ENCODE measurements at places on chromosomes 13 and 19. TPM values are rescaled to one million over a fixed set of nuclear protein-coding genes. Genes with fewer than 3 reads are reported as not detected.

SH2D3A gene
- 0.28 TPM for total RNA-seq

HSH2D gene
- total RNA-seq = not detected

CNFN gene
- not detected for total RNA-seq

CGB3 gene
- total RNA-seq = not detected

CAPN12 gene
- not detected for total RNA-seq

BEST2 gene
- total RNA-seq = not detected

Measured in smooth muscle cell of bladder (primary cell).